H9 (cell line): ENCODE measurements at places on chromosomes 3 and 15.
A peak's percentile ranks its signal among the peaks of the same experiment; 100 is the strongest.

DNA sequence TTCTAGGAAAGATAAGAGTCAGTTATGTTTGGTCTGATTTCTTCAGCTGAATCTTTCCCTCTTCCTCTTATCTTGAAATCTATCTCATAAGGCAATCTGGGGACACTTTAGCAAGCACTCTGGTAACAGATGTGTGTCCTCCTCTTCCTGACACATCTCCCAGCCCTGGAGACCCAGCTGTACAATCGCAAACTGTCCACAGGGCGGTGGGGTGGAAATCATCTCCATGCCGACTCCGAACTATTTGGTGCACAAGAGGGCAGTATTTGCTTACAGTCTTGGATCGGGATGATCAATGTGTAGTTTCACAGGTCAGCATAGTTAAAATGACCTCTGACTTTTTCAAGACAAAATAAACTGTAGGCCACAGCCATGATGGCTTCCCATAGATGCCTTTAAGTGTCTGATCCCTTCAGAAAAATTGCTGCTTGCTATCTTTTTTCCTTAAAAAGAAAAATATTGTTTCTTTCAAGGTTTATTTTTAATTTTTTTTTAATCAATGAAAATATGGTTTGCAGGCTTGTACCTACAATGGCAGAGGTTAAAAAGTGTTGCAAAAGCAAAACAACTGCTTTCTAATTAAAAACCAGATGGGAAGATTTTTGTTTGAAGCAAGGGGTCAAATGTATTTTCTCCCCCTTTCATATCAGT, 17.7 kb downstream of the EEFSEC start:
- no peak for DNase-seq

GRCh38 chr3:118171236-118171852, 863.3 kb downstream of the IGSF11 start:
- no peak for DNase-seq

GRCh38 chr3:128521715-128522114, 28.7 kb upstream of the GATA2 start:
- peak; percentile 14 for DNase-seq

DNA sequence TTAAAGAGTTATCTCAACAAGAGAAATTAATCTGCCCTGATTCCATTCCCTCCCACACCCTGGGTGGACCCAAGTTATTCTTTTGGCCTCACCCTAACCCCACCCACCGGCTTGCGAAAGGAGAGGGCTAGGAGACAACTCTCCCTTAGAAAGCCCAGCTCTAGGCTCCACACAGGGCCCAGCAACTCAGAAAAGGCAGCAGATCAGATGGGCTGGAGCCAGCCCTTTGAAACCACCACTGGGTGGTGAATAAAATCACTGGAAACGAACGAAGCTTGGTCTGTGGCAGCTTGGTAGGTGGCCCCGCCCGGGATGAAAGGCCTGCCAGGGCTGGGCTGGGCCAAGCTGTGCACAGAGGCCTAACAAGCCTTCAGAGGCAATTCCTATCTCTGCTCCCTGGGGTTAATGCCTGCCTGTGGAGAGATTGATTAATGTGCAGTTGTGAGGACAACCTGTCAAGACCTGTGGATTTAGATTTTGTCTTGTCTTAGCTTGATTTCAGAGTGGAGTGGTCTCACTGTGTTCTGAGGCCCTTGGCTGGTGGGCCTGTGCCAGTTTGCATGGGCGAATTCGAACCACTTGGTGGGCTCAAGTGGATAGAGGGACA, 38.8 kb downstream of the BHLHE40 start:
- DNase-seq, result no peak

DNA sequence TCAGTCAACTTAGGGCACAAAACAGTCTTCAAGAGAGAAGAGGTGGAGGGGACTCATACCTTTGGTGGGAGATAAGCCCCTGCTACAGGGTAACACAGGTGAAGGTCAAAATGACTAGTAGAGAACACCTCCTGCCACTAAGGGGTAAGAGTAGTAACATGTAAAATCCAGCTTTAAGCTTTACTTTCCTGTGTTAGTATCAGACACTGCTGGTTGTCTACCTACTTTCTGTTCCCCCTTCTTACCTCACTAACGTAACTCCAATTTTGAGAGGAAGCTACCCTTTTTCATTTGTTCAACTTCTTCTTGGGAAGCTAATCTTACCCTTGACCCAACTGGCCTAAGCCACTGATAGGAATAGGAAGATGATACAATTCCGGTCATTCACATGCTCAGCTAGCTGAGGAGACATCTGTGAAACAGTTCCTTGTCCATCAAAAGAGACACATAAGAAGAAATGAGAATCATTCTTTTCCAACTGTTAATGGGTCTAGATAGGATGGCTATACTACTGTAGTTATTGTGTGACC, 826.8 kb upstream of the CFAP20DC start:
- no peak for DNase-seq

GRCh38 chr15:41996921-41997592, 23.8 kb downstream of the PLA2G4E start:
- no peak for DNase-seq

DNA sequence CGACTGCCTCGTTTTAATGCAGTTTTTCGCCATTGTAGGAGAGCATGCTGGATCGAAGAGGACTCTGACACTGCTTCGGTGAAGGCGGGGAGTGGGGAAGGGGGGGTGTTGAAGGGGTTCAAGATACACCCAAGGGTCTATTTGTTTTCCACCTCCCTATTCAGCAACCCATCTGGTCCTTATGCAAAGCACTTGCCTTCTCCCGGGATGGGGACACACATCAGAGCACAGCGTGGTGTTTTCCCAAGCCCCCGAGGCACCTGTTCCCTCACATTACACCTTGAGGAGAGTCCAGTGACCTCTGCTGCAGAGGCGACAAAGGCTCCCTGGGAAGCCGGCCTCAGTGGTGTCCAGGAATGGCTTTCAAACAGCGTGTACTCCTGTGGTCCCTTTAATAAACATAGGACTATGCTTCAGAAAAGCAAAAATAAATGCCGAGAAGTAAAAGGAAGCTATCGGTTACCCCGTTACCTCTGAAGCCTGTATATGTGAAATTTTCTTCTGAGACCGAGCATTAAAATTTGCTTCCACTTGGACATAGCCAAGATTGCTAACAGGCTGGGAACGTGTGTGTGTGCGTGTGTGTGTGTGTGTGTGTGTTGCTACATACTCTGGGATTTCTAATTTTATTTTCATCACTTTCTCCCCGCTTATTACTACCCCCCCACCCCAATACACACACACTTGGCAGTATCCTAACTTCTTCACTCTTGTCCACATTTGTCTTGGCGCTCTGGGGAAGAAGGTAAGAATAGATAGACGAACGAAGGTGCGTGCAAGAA, 53.2 kb downstream of the CCDC54 start:
- DNase-seq, result peak; percentile 41

DNA sequence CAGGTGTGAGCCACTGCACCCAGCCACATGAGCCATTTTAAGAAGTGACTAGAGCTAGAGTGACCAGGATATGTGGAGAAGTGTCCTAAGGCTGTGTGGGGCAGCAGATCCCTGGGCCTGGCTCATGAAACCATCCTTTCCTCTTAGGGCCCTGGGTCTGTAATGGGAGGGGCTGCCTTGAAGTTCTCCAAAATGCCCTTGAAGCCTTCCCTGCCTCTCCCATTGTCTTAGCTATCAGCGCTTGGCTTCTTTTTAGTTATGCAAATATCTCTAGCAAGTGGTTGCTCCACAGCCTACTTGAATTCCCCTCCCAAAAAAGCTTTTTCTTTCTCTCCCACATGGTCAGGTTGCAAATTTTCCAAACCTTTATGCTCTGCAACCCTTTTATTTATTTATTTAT, 112.4 kb upstream of the SPATA16 start:
- peak; percentile 53 for DNase-seq

GRCh38 chr3:66255865-66256264, 35.1 kb downstream of the SLC25A26 start:
- DNase-seq, result no peak

DNA sequence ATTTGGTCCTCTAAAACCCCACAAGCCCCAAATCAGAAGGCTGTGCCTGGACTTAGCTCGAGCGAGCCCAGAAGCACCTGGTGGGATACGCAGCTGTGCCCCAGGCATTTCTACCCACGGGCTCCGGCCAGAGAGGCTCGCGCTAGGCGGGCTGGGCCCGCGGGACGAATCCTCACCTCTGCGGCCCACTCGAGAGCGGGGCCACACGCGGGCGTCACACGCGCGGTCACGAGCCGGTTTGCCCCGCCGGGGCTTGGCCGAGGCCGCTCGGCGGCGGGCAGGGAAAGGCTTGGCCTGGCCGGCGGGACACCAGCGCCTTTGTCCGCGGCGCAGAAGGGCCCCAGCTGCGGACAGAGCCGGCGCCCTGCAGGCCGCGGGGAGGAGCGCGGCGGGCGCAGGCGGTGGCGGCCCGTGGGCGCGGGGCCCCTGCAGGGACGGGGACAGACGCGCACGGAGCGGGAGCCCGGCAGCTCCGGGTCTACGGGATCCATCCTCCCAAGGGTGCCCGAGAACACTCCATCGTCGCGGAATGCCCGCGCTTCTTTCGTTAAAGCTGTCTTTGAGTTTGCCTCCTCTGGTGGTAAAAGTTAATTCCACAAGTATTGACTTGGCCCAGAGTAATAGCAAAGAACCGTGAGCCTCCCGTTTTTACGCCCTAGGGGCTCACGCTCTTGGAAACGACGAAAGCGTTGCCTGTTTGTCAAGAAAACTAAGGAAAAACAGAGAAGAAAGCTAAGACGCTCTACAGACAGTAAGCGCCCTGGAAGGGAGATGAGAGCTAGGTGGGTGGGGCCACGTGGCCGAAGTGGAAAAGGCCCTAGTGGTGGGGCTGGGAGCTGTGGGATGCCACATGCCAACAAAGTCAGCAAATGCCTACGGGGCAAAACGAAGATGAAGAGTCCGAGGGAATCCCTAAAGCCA, 26.4 kb downstream of the TYRO3 start:
- DNase-seq, result peak; percentile 53

DNA sequence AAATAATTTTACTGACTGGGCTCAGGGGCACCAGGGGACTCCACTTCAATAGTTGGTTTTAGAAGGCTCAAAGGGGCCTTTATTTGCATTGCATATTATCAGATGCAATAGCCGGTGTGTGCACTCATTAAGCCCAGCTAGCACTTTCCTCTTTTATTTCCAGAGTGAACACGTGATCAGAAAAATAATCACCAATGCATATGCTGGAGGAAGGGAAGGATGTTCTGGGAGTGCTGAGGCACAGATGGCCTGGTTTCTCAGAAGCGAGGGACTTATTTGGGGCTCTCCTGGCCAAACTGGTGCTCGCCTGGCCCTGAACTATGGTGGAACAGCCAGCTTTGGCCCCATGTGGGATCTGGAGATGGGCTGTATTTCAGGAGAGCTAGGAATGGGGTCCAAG, 60.4 kb upstream of the SEC13 start:
- no peak for DNase-seq

DNA sequence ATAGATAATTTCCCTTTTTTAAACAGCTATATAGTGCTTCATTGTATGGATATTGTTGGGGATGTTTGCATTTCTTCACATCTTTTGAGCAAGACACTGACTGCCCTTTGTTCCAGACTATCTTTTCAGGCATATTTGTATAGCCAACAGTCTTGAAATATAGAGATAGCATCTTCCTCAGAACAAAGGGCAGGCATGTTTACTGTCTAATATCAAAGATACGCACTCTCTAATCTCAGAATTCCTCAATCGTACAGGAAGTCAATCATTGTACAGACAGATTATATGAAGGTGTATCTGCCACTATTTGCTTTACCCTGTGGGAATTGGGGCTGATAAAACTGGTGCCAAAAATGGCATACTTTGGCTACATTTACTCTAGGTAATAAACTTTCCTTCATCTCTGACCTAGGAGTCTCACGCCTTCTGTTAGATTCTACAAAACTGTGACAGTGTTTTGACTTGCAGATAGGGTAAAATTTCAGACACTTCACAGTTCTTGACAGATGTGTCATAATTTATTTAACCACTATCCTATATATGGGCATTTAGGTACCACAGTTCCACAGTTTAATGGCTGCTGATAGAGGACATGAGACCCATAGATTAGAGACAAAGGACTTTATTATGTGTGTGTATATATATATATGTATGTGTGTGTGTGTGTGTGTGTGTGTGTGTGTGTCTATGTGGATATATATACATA, 321.0 kb downstream of the IGSF11 start:
- no peak for DNase-seq

DNA sequence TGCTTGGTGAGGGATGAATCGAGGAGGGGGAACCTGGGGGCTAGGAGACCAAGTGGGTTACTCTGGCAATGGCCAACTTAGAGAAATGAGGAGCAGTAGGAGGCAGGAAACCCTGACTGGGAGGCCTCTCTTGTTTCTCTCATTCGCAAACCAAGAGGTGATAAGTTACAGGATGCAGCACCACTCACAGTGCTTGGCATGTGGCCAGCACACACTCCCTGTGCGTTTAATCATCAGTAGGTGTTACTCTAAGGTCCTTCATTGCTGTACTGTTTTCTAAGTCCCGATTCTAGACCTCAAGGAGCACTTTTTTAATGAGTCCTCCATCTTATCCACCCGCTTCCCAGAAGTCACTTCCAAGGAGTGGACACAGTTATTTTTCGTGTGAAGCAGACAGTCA, 314.1 kb upstream of the TRIM42 start:
- no peak for DNase-seq

GRCh38 chr3:31770822-31771326, 210.2 kb downstream of the OSBPL10 start:
- DNase-seq, result no peak

DNA sequence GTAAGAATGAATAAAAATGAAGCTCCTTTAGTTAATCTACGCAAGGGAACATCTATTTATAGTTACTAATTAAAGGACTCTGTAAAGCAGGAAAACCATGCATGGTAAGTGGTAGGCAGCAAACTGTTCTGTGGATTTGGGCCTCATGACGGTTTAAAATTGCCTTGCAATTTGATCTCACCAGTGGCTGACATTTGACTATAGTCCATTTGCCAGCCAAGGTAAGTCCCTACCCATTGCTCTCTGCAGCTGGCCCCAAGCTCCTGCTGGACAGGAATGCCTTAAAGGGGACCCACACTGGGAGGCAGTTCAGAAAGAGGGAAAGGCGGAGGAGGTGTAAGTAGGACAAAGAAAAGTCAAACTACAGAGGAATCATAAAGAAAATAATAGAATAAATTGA, 203.3 kb downstream of the PLCL2 start:
- DNase-seq, result no peak

- DNase-seq, result no peak
These were observed 76.7 kb downstream of the GHSR start for GRCh38 chr3:172371544-172371943.
